WERI-Rb-1 (cell line): ENCODE measurements at places on chromosomes 3 and 15.

DNA sequence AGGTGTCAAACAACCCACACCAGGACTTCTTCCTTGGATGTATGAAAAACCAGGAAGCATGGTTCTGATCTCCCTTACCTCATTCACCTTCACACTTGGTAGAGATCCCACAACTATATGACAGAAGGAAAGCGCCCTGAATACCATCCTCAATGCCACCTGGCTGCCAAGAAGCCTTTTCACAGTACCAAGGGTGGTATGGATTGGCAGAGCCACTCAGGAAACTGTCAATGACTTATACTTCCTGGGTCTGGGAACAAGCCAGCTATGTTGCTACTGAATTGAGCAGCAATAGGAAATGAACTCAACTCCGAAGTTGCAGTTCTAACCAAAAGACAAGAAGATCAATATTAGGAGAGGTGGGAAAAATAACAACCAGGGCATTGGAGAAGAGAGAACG lies 72.5 kb upstream of the PSMD6 start:
- DNase-seq: no peak

DNA sequence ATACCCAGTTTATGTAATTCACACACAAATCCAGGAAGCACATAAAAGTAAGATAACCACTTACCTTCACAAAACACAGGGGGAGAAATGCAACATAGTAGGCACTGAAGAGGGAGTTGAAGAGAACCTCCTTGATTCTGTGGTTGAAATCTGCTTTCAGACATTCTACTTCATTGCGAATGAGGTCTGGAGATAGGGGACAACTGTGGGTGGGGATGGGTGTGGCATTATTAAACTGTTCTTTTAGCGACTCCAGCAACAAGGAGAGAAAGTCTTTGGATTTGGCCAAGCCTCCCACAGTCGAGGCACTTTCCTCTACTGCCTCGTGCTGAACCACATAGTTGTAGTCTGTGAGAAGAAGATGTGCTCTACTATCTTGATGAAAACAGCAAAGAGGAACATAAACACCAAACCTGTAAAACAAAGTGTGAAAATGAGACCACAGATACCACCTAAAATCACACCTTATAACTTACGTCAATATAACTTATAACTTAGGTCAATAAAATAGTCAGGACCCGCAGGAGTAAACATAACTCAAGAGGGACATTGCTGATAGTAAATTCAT lies 25.6 kb downstream of the TMEM39A start:
- DNase-seq: no peak

GRCh38 chr3:141257961-141258360 lies 26.3 kb downstream of the PXYLP1 start:
- DNase-seq: no peak

DNA sequence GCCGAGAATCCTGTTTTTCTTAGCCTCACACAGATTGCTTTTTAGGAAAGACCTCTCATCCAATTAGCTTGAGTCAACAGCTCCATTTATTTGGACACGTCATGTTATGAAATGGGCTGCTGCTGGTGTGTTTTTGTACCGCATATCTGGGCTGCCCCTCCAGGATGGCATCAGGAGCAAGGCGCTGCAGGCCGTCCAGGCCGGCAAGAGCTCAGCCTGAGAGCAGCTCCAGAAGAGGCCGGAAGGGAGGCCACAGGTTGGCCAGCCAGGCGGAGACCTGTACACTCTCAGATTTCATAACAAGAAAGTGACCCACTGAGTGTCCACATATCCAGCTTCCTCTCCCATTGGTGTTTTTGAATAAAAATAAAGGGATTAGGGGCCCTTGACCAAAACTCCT lies 28.3 kb downstream of the FOXL2NB start:
- DNase-seq: no peak

DNA sequence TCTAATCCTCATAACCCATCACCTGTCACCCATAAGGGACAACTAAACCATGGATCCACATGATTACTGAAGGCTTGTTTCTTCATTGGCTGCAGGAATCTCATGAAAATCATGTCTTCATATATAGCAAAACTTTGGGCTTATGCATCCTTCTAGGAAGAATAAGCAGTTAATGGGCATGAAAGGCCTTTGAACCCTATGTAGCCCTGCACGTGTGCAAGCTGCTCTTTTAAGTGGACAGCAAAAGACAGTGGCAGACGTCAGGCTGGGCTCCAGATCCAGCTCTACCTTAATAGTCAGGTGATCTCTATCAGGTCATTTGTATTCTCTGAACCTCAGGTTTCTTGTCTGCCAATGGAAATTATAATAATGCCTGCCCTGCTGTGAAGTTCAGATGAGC lies 18.9 kb downstream of the CYP19A1 start:
- DNase-seq: no peak

DNA sequence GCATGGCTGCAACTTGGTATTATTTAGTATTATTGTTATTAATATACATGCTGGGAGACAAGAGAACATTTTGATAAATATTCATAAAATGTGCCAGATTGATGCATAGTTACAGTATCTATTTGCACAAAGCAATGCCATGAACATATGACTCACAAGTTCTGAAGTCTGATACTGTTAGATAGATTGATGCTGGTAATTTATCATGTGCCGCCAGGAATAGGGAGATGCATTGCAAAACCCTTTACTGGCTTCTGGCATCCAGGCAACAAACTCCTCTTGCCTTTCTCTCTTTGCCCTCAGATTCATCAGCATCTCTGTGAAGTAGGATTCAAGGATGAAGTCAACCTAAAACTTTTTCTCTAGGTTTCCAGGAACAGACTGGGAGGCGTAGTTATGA lies 41.0 kb upstream of the SLC25A26 start:
- no peak for DNase-seq

GRCh38 chr3:158935846-158936245 lies 134.0 kb downstream of the MFSD1 start:
- no peak for DNase-seq

- no peak for DNase-seq
These were observed 17.1 kb downstream of the ARHGAP31 start for GRCh38 chr3:119311081-119311925.

DNA sequence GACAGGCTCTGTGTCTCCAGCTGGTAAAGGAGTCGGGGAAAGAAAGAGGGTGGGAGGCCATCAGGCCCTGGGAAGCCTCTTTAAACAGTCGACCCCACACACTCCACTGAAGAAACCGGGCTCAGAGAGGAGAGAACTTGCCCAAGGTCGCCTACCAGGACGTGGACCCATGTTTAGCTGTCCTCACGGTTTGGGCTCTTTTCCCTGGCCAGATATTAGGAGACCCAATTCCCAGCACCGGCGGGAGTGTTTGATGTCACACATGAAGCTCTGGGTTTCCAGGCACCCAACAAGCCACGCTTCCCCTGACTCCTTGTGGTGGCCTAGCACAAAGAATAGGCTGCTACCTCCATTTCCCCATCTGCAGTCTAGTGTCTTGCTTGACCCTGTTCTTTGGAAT lies 52.2 kb upstream of the GRIP2 start:
- DNase-seq: no peak

DNA sequence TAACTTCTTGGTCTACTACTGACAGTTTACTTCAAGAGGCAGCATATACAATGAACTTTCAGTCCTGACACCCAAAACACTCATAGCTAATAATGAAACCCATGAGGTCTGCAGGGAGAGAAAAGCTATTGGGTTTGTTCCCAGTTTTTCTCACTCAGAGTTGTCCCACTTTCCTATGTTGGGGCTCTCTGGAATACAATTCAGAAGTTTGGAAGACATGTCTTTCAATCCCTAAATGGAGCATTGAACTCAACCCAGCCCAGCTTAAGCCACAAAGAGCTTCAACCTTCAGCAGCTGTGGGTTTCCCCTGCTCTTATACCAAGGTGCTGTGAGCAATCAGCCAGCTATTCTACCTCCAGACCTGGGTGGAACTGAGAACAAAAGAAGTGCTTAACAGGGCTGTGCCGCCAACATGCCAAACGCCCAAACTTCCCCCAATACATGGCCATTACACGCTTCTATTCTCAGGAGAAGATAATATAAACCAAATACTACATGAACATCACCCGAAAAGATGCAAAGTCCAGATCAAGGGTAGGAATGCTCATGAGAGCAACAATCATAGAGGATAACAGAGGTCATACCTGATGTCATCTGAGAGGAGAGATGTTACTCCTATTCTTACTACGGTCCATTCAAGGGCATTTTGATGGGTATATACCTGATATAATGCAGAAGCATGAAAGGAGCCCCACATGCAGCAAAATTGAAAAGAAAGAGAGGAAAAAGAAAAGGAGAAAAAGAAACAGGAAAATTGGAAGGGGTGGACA lies 131.2 kb upstream of the TGFBR2 start:
- DNase-seq: no peak

GRCh38 chr3:73484656-73485248 lies 140.0 kb downstream of the PDZRN3 start:
- no peak for DNase-seq

GRCh38 chr3:49217688-49218470 lies 46.5 kb downstream of the KLHDC8B start:
- DNase-seq: peak; percentile 84

DNA sequence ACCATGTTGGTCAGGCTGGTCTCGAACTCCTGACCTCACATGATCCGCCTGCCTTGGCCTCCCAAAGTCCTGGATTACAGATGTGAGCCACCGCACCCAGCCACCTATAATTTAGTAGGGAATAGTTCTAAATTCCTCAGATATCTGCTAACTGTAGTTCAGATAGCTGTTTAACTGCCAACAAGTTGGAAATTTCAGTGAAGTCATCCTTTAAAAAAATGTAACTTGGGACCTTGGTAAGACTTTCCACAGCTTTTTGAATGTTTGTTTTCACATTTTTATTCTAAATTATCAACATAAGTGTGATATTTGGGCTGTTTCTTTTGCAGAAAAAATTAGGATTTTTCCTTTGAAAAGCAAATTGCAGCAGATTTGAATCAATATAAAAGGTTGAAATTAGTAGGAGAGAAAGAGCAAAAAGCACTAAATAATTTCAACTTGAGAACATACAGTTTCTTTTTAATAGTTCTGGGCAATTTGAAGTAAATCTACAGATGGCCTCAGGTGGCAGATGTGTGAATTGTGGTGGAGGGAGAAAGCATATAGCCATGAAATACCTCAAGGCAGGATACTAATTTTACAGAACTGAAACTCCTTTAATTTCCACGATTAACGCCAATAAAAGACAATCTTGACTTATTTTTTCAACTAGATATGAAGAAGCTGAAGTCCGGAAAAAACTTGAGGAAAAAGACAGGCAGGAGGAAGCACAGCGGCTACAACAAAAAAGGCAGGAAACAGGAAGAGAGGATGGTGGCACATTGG lies 34.3 kb downstream of the USP8 start:
- no peak for DNase-seq

- peak; percentile 31 for DNase-seq
These were observed 152.9 kb upstream of the GOLIM4 start for GRCh38 chr3:168248383-168249204.

GRCh38 chr3:66639809-66640356 lies 139.1 kb upstream of the LRIG1 start:
- no peak for DNase-seq

DNA sequence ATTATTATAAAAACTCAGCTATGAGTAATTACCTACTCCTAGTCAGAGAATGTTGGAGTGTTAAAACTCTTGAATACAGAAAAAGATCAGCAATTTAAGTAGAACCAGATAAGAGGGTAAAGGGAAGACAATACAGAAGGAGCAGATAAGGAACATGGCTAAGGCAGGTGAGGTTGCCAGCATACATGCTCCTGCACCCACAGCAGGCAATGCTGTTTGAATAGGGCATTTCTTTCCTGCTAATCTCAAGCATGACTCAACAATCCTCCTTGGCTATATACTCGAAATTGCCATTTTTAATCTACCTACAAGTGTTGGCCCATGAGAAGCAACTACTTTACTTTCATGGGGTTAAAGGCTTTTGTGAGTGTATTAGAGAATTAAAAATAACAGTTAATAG lies 494.5 kb downstream of the DIPK2A start:
- DNase-seq: no peak

DNA sequence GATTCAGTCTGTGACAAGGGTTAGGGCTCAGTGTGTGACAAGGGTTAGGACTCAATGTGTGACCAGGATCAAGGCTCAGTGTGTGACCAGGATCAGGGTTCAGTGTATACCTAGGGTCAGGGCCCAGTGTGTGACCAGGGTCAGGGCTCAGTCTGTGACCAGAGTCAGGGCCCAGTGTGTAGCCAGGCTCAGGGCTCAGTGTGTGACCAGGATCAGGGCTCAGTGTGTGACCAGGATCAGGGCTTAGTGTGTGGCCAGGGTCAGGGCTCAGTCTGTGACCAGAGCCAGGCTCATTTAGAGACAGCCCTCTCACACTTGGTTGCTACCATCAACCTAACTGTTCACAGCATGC lies 24.2 kb downstream of the LOXL1 start:
- DNase-seq: no peak

GRCh38 chr15:64112904-64113303 lies 17.1 kb downstream of the SNX1 start:
- DNase-seq: no peak

GRCh38 chr3:156751461-156752025 lies 74.6 kb upstream of the LEKR1 start:
- no peak for DNase-seq

DNA sequence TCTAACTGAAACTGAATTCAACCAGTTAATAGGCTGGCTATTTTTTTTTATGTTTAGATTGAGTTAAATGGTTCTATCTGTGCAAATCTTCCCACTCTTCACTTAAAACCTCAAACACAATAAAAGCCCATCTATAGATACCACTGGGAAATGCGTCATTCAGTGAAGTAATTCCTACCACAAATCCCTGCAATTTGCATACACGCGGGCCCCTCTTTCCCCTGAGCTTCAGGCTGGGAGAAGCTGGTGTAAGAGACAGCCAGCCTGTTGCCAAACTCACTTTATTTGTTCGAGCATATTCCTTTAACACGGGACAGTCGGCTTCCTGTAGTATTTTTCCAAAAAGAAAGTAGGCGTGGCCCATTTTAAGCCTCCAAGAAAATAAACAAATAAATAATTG lies 26.0 kb upstream of the MCTP2 start:
- no peak for DNase-seq

DNA sequence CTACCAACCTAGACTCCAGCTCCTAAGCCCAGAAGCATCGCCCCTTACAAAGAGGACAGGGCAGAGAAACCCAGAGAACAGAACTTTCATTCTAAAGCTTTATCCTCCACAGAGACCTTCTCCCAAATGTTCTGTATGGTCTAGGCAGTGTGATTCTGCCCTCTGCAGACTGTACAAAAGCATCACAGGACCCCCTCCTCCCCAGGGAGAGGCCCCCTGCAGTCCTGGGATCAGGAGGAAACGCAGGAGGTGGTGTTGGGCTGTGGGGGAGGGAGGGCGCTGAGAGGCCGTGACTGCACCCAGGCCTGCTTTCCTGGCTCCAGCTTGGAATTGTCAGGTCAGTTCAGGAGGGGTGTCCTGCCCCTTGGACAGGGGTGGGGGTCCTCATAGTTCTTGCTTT lies 101.3 kb downstream of the DGKG start:
- peak; percentile 28 for DNase-seq

- DNase-seq: peak; percentile 30
These were observed 140.1 kb downstream of the SMAD6 start for GRCh38 chr15:66841953-66842681.
